ENCODE measurements at places on chromosomes 7 and 10.

DNA sequence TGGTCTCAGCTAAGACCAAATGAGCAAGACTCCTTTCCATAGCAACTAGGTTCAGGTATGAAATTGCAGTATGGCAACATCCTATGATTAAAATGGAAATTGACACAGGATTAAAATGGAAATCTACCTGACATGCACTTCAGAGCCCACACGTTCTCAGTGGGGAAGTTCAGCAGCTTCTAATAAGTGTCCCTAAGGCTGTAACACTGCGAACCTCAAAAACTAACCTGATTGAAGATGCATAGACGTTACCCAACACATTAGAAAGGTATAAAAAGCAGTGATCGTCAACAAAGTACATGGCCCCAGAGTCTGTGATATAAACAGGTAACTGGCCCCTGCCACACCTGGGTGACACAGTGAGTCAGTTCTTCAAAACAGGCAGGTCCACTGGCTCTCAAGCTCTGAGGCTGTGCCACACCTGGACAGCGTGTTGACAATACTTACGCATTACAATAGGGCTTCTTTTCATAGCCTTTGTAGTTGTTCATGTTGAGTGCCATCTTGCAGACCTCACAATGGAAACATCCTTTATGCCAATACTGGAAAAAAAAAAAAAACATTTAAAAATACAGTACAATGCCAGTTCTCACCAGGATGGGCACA lies 274.9 kb upstream of the NEBL start:
- no peak for DNase-seq

DNA sequence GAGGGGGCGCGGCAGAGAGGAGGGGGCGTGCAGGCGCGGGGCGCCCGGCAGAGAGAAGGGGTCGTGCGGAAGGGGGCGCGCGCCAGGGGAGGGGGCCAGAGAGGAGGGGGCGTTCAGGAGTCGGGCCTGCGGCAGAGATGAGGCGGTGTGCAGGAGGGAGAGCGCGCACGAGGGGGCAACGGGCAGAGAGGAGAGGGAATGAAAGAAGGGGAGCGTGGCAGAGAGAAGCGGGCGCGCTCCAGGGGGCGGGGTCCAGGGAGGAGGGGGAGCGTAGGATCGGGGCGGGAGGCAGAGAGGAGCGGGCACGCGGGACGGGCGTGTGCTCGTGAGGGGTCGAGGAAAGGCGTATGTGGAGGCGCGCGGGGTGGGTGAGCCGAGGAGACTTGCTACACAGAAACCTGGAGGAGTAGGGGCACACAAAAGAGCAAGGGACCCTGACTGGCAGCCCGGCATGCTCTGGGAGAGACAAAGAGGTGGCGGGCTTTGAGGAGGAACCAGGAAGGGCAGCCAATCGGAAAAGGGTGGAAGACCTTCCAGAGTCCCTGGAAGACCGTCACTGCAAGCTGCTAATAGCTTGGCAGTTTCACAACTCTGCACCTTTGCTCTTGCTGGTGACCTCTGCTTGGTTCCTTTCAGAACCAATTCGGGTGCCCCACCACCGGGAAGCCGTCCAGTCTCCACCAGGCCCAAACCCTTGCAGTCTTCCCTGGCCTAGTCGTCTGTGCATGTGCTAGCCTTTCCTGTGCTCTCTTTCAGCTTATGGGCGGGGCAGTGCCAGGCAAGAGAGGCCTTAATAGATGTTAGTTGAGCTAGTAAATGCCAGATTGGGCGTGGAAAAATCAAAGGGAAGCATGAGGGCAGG lies 639 bp downstream of the DYDC2 start:
- no peak for DNase-seq

DNA sequence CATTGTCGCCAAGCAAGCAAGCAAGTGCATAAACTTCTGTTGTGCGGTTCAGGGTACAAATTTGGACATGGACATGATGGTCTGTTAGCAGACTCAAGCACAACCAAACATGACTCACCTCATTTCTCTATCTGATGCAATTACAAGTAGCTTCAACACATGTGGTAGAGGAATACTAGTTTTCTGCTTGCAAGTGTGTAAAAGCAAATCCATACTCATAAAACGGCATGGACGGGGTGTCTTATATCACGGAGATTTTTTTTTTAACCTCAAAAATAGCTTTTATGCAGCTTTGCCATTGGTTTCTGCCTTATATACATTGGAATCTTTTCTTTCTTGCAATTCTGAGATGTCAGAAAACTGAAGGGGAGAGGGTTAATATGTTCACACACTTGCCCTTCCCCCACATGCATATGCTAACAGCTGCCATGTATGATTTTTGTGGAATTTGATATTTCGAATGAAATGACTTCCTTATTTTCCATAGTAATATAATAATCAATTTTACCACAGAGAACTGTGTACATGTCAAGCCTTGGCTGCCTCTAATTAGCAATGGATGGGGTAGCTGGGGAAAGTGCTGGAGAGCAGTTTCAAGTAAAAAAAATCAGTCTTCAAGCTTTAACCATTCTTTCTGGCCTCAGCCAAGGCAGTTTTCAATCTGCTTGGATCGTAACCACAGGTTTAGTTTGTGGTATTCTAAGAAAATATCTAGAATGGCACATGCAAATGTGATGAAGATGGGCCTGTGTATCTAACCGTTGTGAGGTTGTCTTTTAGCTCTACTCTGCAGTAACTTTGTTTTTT lies 106.0 kb upstream of the PDCD4 start:
- DNase-seq, result no peak

DNA sequence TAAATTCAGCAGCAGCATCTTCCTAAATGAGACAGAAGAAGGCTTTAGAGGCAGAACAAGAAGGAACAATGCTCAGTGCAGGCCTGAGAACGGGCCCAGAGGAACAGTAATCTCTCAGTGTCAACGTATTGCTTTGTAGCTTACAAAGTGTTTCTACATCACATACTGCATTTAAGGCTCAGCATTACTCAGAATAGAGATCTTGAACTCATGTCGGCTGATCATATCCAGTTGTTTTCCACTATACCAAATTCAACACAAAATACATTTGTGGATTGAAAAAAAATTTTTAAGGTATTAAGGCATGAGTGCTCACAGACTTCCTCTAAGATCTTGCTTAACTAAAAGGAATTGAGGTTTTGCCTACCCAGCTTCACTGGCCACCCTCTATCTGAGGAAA lies 325.1 kb downstream of the HPSE2 start:
- DNase-seq, result no peak

GRCh38 chr7:125830743-125831142 lies 901.1 kb upstream of the POT1 start:
- no peak for DNase-seq

Measured in activated T-cell treated with anti-CD3 and anti-CD28 coated beads for 48 hours (primary cell).